ENCODE measurements at places on chromosomes 5 and 9. TPM values are rescaled to one million over a fixed set of nuclear protein-coding genes. Genes with fewer than 3 reads are reported as not detected.

- H3K27me3 ChIP-seq, result no peaks in the 10 kb centered on the region
- peak; percentile 91 for DNase-seq
- H3K27ac ChIP-seq, result peak within 1 kb of the TSS; percentile 98
- peaks cover 37% of the 10 kb centered on the region for H3K4me1 ChIP-seq
These were observed at the start of gene CD74 for GRCh38 chr5:150412319-150413175. Gene CD74 (minus strand): TSS chr5:150412910. CDS start chr5:150412749, 161 bp downstream.

Gene GOLGA1
- total RNA-seq, result 12.0 TPM

DNA sequence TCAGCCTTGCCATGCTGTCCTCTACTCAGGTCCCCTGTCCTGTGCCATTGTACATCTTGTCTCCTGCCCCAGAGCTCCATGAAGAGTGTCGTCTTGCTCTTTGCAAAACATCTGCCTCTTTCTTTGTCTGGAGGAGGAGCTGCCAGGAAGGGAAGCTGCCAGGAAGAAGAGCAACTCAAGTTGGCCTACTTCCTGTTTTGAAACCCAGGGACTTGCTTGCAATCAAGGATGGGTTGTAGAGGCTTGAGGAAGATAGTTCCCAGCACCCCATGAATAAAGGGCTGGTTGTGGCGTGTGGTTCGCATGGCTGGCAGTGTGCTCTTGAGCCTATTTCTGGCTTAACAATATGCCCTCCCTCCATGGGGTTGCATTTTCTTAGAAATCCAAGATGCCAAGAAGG, 53.0 kb upstream of the CPEB4 start:
- no peak for DNase-seq
- H3K4me3 ChIP-seq, result no peak overlapping the region
- H3K27ac ChIP-seq, result no peak overlapping the region
- no peaks in the 10 kb centered on the region for H3K4me1 ChIP-seq
- no peaks in the 10 kb centered on the region for H3K27me3 ChIP-seq
- H3K36me3 ChIP-seq, result no peaks in the 10 kb centered on the region

- peak overlapping the region; percentile 21 for H3K27ac ChIP-seq
- no peak overlapping the region for H3K4me3 ChIP-seq
- H3K27me3 ChIP-seq, result no peaks in the 10 kb centered on the region
- peaks cover 3% of the 10 kb centered on the region for H3K4me1 ChIP-seq
These were observed 16.1 kb upstream of the COL23A1 start for GRCh38 chr5:178606269-178606668.

GRCh38 chr5:168851902-168852321, 272.7 kb upstream of the PANK3 start:
- peak; percentile 25 for DNase-seq
- H3K27ac ChIP-seq, result peak overlapping the region; percentile 70
- H3K4me1 ChIP-seq, result peaks cover 17% of the 10 kb centered on the region
- peaks cover 43% of the 10 kb centered on the region for H3K27me3 ChIP-seq
- H3K4me3 ChIP-seq, result peak overlapping the region; percentile 3

DNA sequence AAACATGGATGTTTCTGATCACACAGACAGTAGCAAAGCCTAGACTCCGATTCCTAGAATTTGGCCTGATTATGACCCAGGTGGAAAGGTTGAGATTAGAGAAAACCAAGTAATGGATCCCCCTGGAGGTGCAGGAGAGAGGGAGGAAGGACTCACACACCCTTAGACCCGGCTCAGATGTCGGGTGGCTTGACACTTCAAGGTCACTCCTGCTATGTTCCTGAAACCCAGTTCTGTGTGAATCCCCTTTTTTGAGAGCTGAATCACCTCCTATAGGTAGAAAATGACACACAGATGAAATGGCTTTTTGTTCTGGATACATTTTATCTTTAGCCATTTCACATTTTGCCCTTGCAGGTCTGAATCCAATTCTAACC, 192.8 kb downstream of the ARRDC3 start:
- no peak overlapping the region for H3K4me3 ChIP-seq
- no peaks in the 10 kb centered on the region for H3K36me3 ChIP-seq
- no peak for DNase-seq

GRCh38 chr9:113770396-113770795, 105.7 kb upstream of the ZNF618 start:
- no peaks in the 10 kb centered on the region for H3K4me1 ChIP-seq
- peaks cover 32% of the 10 kb centered on the region for H3K27me3 ChIP-seq
- H3K27ac ChIP-seq, result no peak overlapping the region
- no peaks in the 10 kb centered on the region for H3K36me3 ChIP-seq
- DNase-seq, result no peak
